ENCODE measurements at places on chromosomes 5 and 9.

DNA sequence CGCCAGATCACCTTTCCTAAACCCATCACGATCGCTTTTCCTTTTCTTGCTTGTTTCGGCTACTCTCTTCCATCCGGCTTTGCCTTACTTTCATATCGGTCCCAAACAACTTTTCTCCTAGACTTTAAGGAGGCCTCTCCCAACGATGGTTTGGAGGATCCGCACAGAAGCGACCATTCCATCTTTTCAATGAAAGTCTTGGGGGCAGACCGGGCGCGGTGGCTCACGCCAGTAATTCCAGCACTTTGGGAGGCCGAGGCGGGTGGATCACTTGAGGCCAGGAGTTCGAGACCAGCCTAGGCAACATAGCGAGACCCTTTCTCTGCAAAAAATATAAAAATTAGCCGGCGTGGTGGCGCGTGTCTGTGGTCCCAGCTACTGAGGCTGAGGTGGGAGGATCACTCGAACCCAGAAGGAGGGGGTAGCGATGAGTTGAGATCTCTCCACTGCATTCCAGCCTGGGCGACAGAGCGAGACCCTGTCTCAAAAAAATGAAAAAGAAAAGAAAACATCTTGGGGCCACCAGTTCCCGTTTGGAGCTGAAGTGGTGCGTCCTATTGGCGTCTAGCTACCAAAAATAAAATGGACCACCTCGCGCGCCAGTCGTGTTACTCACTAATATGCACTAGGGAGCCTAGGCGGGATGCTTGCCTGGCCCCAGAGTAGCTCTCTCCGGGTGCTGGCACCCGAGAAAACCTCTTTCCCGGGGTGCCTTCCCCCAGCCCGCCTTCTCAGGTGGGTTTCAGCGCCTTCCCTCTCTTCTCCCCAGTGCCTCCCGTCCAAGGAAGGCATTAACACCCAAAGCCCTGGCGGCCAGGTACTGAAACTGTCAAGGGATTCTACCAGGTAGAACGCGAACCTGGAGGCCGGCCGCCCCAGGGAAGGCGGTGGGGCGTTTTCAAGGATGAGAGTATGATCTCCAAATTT, 800 bp upstream of the AP3B1 start:
- peak; percentile 1 for DNase-seq

DNA sequence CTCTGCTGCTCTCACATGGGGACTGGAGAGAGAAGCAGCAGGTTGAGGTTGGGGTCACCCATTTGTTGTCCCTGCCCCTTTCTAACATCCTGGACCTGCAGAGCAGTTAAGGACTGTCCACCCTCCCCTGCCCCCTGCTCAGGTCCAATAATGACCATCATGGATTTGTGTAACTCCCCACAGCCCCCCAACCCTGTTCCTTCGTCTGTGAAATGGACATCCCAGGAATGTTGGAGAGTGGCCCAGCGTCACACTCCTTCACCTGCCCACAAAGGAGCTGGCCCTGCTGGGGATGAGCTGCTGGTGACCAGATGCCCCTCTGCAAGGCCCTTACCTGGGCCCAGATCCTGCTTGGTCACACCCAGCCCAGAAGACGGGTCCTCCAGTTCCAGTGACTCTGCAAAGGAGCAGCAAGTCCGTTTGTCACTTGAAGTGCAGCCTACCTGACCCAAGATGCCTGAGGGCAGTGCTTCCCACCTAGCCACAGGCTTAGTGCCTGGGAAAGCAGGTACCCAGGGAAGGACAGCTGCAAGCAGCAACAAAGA, 10.4 kb downstream of the CD74 start:
- DNase-seq, result no peak

- DNase-seq, result no peak
These were observed 21.9 kb upstream of the FSD1L start for GRCh38 chr9:105425816-105426433.

GRCh38 chr5:77621440-77621839, 17.1 kb downstream of the OTP start:
- no peak for DNase-seq

- DNase-seq, result no peak
These were observed 127.9 kb downstream of the EFNA5 start for GRCh38 chr5:107542831-107543231.

- DNase-seq, result peak; percentile 4
These were observed 132.5 kb upstream of the HAND1 start for GRCh38 chr5:154610321-154611154.

DNA sequence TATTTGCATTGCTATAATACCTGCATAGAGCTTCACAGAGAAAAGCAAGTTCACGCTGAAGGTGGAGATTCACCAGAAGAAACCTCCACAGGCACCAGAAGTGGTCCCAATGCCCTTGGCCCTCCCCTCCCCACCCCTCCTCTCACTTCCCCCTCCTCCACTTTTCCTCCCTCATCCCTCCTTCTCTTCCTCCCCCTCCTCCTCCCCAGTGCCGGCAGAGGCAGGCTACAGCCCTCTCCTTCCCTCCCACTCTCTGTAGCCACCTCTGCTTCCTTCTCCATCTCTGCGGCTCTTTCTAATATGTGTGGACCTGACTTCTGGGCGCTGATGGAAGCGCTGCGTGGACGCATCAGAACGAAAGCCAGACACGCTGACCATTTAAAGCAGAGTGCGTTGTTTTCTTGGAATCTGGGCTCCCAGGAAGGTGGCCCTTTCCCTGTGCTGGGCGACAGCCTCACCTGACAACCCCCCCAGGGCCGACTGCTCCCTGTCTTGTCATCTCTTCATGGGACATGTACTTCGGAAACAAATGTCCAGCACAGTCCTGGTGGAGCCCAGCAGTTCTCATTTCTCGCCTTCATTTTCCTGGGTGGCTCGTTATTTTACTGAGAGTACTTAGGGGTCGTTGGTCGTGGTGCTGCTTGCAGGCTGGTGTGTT, 29.5 kb downstream of the NDUFS6 start:
- no peak for DNase-seq

- no peak for DNase-seq
These were observed 26.6 kb upstream of the C9 start for GRCh38 chr5:39390945-39391344.

DNA sequence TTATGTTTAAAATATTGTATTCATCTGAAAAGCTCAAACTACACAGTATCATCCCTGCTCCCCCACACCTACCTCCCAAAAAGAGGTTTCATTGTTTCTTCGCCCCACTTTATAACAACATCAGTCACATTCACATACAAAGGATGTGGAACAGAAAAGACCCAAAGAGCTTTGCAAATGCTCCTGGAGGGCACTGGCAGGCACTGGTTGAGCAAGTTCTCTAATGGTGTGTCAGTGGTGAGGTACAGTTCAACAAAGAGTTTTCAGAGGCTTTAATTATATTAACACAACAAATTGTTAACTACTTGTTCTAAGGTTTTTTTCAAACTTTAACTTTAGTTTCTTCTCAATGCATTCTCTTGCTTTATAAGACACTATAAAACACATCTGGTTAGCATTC, 54.1 kb upstream of the ECM2 start:
- no peak for DNase-seq

DNA sequence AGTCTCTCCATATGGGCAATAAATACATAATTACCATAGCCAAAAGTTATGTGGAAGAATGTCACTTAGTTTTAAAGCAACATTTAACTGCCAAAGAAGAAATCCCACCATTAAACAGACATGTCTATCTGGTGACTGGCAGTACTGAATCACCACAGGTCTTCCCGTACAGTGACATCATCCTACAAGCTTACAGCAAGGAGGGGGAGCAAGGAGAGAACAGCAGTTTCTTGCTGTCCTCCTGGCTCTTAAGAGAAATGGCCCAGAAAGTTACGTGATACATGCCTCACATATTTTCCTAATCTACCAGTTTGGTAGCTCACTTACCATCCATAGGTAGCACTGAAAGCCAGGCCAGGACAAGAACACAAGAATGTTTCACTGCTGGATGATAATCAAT, 671.0 kb downstream of the DMRTA1 start:
- no peak for DNase-seq

GRCh38 chr9:108001237-108001636, 511.7 kb upstream of the KLF4 start:
- no peak for DNase-seq

DNA sequence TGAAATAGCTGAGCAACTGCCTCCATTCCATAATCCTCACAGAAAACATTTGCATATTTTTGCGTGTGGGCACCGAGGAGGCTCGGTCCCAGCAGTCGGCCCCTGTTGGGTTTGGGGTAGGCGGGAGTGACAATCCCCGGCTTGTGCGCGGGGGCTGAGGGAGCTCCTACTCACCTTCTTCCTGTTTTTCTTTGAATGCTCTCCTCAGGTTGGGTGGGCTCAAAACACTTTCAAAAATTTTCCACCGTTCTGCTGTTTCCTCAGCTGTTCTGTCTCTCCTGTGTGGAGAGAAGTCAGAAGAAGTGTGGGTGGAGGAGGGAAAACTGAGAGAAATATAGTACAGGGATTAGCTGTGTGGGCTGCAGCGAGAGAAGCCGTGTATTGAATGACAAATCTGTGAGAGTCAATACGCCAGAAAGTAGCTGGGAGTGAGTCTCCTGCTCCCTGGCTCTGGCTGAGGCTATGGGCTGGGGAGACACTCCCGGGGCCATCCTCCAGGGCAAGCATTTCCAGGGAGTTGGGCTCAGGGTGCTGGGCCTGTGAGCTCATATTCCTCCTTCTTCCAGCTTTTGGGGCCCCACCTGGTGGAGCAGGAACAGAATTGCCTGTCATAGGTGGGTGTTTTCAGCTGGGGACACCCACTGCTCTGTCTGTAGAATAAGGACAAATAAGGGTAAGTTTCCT, 84.7 kb downstream of the CMYA5 start:
- DNase-seq, result no peak

GRCh38 chr9:115747731-115748130, 405.9 kb upstream of the PAPPA start:
- no peak for DNase-seq

GRCh38 chr5:169954786-169955185, 25.5 kb downstream of the INSYN2B start:
- DNase-seq, result no peak

- no peak for DNase-seq
These were observed 71.9 kb downstream of the MAP1B start for GRCh38 chr5:72179028-72179815.

- no peak for DNase-seq
These were observed 228.8 kb downstream of the CD180 start for GRCh38 chr5:66967826-66968262.

- DNase-seq, result no peak
These were observed 492.9 kb downstream of the CCDC171 start for GRCh38 chr9:16045651-16046280.

DNA sequence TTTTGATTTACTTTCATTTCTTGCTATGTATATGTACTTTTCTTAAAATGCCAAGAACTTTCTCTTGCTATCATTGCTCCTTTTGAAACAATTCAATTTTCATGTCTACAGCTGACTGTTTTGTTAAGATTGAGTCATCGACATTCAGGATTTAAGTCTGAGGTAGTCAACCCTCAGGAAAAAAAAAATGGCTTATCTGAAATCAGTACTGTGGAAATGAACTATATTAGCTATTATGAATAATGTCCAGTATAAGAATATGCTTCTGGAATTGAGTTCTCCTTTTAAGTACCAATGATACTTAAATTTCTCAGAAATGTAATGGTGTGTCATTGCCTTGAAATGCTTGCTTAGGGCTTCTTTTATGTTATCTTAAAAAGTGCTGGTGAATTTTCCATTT, 37.9 kb downstream of the TNFAIP8 start:
- no peak for DNase-seq

- no peak for DNase-seq
These were observed 281.0 kb downstream of the EFNA5 start for GRCh38 chr5:107389775-107390148.

DNA sequence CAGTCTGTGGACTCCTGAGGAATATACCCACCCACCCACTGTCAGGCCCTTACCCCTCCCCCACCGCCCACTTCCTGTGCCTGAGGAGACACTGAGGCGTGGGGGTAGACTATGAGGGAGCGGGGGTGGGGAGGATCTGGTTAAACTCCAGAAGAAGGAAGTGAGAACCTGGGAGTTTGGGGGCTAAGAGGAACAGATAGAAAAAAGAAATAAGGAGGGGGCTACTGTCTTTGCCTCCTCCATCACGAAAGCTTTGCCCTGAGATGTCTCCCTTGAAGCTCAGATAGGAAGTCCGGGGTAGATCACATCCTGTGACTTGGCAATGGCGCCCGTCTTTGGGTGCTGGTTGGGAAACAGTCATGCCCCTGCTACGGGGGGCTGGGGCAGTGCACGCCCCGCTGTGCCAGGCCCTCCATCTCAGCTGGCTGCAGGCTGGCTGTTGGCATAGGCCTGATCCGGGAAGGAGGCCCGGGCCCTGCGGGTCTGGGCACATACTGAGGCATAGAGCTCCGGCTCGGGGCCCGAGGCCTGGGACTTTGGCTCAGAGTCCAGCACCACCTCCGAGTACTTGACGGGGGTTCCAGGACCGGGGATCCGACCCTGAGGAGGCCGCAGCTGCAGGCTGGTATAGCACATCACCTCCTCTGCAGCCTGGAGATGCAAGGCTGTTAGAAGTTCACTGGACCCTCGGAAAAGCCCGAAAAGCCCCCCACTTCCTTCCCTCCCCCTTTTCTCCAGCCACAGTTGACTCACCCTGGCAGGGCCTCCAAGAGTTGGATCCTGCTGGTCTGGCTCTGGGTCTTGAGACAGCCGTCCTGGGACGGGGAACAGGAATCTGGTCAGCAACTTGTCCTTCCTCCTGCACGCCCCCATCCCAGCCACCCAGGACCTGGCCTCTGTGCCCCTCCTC, 1.0 kb downstream of the SIT1 start:
- DNase-seq, result no peak

DNA sequence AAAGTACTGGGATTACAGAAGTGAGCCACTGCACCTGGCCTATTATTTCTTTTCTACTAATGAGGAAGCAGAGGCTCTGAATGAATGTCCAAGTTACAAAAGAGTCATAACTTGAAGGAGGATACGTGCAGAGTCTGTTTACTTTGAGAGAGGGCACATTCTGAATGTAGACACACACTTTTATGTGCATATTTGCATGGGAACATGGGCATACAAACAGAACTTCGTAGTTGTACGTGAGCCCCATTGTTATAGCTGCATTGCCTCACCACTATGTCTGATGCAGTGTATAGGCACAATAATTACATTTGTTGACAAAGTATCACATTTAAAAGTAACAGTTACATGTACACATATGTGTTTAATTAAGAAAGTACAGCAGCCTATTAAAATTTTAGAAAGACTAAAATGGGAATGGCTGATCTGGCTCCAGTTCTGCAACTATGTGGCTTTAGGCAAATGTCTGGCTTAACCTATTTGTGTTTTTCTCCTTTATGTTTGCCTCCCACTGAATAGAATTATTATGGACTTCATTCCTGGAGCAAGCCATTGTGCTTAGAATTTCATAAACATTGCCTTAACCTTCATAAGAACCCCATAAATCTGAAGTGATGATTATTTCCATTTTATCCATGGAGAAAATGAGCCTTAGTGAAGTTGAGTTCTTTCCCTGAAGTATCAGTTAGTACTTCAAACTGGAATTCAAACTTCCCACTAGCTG, 3.0 kb upstream of the DPYSL3 start:
- DNase-seq, result peak; percentile 85

GRCh38 chr5:131081913-131082488, 83.1 kb downstream of the HINT1 start:
- DNase-seq, result no peak

- DNase-seq, result no peak
These were observed 828 bp upstream of the TRIO start for GRCh38 chr5:14142202-14142826.

- DNase-seq, result no peak
These were observed 6.1 kb upstream of the TMEFF1 start for GRCh38 chr9:100466829-100467221.

- peak; percentile 15 for DNase-seq
These were observed 71.0 kb upstream of the SEMA6A start for GRCh38 chr5:116645627-116646026.

- DNase-seq, result no peak
These were observed 162.1 kb downstream of the ELAVL2 start for GRCh38 chr9:23663946-23664345.
